ENCODE measurements at places on chromosomes 2 and 18.

DNA sequence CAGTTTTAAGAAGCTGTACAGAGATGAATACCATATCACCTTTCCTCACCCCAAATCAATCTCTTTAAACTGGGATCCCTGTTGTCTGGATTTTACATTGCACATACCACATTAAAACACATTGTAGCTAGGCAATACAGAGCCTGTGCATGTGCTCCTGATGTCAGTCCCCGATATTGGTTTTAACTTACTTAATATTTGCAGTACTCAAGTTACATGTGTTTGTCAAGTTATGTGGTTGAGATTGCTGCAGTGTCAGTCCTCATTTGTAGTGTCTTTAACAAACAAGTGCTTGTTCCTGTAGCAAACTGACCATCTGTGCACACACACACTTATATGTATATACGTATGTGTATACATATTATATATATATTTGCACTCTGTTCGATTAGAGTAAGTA lies 10.4 kb upstream of the UBE2E3 start:
- no peak for DNase-seq

- DNase-seq = no peak
Measured at GRCh38 chr2:20542746-20543468, 96.0 kb downstream of the RHOB start.

GRCh38 chr2:229124136-229124535 lies 147.0 kb downstream of the PID1 start:
- DNase-seq = no peak

DNA sequence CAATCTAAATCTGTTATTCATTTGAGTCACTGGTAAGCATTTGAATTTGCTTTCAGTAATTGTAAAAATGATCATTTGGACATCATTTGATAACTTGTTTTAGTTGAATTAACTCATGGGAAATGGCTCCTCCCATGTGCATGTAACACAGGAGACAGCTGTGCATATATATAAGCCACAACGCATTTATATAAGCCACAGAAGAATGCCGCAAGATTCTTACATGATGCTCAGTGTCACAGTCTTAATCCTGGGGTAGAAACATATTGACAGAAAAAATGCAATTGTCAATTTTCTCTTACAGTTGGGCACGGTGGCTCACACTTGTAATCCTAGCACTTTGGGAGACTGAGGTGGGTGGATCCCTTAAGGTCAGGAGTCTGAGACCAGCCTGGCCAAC lies 13.3 kb upstream of the IAH1 start:
- no peak for DNase-seq

DNA sequence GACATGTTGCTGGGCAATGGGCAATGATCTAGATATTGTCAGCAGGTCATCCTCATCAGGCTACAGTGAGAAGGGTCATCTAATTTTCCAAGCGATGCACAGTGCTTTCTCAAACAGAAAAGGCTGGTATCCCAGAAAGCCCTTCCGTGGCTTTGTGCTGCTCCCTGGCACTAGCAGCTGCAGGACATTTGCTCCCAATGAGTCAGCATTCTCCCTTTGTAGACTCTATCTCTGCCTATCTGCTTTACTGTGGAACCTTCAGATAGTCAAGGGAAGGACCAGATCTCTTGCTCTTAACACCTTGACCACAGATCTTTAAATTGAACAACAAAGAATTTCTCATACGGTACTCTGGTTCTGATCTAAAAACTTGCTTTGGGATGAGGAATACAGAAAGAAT lies 101.4 kb downstream of the CDH2 start:
- no peak for DNase-seq

GRCh38 chr18:24975496-24976372 lies 376.2 kb downstream of the ZNF521 start:
- no peak for DNase-seq

GRCh38 chr2:198809976-198810375 lies 647.8 kb downstream of the SATB2 start:
- DNase-seq = no peak

DNA sequence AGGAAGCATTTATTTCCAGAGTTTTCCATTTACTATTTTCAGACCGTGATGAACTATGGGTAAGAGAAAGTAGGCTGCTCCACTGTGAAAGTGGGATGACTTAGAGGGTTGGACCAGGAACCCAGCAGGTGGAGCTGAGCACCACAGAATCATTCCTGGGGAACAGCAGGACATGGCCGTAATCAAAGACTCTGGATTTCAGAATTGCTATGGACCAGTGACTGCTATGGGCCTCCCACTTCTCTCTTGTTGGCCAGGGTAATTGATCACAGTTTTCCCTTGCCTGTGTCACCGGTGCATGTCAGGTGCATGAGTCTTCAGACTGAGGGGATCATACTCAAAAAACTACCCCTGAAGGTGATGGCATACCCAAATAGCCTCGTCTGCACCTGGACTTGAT lies 90.6 kb upstream of the GPC1 start:
- DNase-seq = no peak

DNA sequence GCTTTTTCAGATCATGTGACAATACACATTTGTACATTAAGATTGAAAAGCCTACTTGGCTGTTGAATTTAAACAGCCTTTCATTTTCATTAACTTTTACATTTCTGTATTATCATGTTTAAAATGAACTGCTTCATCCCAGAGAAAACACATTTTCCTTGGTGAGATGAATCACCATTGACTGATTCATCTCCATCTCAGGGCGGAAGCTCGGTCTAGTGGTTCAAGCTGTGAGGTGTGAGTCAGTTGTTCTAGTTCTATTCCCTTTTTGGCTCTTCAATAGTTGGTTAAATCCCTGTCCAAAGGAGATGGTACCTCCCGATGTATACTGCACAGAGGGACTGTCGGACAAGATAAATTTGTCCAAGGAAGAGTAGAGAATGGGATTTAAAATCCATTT lies 189.7 kb downstream of the ADCYAP1 start:
- no peak for DNase-seq

- DNase-seq = no peak
Measured at GRCh38 chr2:221203856-221204255, 368.2 kb downstream of the EPHA4 start.

GRCh38 chr18:33440060-33441043 lies at the start of gene CCDC178:
Gene CCDC178, minus strand, starts transcription at chr18:33440721. Its CDS starts 28,633 bp downstream, at chr18:33412088.
- DNase-seq = no peak

DNA sequence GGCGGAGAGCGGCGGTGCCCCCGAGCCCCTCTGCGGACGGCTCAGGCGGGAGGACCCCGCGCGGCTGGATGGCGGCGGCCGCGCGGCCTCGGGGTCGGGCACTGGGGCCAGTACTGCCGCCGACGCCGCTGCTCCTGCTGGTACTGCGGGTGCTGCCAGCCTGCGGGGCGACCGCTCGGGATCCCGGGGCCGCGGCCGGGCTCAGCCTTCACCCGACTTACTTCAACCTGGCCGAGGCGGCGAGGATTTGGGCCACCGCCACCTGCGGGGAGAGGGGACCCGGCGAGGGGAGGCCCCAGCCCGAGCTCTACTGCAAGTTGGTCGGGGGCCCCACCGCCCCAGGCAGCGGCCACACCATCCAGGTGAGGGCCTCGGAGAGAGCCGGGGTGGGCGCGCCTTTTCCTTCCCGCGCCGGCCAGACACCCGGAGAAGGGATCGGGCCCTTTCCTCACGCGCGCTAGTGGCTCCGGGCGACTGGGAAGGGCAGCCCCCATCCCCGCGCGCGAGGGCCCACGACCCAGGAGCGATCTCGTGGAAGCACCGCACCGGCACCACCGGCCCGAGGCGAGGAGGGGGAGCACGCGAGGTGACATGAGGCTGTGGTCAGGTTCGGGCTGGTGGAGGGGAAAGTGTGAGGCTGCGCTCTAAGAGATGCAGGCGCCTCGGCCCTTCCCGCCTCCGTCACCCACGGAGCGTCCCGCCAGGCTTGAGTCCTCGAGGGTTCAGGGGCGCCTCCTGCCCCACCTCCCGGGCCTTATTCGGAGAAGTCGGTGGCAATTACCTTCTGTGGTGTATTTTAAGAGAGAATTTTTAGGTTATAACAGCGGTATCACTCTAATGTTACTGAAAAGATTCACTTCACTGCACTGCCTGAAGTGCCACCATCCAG lies 607 bp downstream of the LAMA3 start:
- no peak for DNase-seq

- no peak for DNase-seq
Measured at GRCh38 chr2:45328264-45328870, 282.7 kb downstream of the SRBD1 start.

GRCh38 chr2:222671259-222672067 lies at the start of gene MOGAT1:
Gene MOGAT1, plus strand, starts transcription at chr2:222671658. Its CDS starts 128 bp downstream, at chr2:222671786.
- DNase-seq = no peak

DNA sequence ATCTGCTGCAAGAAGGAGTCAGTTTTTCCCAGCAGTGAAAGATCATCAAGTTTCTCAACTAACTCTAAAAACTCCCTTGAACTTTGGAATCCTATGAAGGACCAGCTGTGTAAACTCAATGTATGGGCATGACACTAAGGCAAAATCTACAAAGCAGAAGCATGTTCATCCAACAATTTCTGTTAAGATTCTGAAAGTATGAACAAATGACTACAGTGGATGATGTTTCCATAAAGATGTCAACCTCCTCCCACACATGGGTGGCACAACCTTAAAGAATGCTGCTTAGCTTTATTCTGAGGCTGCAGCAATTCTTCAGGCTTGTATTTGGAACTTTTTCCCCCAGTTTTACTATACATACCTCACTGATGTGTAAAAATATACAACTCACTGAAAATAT lies 47.2 kb downstream of the WDR33 start:
- no peak for DNase-seq

DNA sequence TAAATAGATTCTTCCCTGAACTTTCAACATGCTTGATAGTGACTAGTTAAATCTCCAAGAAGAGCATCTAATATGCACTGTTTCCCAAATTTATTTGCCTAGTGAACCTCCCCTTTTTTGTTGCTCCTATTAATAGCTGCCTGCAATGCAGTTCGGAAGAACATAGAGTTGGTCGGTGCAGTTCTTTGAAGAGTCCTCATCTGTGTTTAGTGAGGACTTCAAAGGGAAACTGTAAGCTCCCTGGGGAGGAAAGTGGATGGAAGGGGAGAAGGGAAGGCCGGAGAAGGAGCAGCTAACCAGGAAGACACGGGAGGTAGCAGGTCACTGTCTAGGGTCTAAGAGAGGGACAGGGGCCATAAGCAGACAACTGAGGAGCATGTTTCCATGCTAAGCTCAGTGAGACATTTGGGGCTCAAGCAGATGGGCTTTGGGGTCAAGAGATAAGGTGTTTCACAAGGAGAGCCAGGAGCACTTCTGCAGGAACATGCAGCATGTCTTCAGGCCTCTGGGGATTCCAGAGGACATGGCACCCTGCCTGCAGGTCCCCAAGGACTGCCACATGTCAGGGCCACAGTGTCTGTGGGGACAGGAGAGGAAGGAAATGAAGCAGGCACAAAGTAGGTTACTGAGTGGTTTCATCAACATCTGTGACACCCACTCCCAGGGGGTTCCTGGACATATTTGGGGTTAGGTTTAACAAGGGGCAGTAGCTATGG lies 48.7 kb upstream of the ANXA4 start:
- DNase-seq = no peak

DNA sequence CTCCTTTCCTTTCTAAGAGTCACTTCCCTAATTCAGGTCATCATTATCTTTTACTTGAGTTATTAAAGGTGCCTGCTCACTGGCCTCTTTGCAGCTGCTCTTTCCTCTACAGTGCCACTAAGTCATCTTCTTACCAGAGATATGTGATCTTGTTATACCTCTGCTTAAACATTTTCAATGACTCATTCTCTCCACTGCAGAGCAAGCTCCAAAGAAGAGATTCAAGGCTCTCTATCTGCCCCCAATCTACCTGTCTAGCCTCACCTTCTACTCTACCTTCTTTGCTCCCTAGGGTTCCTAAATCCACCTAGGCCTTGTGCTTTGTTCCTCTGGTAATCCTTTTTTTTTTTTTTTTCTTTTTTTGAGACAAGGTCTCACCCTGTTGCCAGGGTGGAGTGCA lies 3.1 kb downstream of the ARHGEF33 start:
- no peak for DNase-seq

DNA sequence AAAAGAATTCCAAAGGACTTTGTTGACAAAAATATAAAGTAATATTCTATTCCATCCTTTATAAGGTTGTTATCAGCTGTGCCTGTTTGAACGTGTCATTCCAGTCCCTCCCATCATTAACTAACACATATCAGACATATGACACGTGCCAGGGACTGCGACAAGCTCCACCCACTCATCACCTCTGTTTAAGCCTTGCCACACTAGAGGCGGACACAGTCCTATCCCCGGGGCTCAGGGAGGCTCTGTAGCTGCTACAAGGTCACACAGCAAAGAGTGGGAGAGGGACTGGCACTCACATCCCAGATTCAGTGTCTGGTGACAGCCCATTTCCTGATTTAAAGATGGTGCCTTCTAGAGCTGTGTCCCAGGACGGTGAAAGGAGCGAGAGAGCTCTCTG lies 30.0 kb downstream of the TBC1D8 start:
- no peak for DNase-seq

DNA sequence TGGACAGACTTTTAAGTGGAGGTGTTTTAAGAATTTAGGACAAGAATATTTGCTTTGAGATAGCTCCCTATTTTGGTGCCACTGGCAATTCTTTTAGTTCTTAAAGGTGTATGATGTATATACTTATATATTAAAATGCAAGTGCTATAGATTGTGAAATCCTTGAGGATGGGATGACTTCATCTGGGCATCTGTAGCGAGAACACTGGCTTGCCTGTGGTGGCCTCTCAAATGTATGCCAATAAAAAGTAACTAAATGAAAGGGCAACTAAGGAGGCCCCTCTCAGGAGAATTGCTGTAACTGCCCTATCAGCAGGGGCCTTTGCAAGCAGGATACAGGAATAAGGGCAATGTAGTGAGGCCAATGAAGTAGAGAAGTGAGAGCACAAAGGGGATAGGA lies 2.6 kb upstream of the THUMPD2 start:
- DNase-seq = no peak

GRCh38 chr2:123040506-123040905 lies 984.6 kb upstream of the CNTNAP5 start:
- no peak for DNase-seq

DNA sequence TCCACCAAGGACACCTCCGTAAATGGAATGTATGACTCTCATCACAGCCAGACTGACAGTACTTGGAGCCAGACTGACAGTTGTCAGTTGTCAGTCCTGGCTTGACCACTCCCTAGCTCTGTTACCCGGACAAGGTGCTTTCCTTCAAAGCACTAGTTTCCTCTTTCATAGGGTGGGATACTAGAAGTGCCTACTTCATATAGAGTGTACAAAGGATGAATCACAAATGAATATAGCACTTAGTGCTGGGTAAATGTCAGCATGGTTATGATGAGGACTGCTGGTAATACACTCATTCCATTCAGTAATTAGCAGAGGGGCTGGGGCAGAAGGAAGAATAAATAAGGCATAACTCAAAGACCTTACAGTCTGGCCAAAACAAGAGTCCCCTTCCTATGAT lies 91.4 kb downstream of the ARL4C start:
- DNase-seq = no peak

DNA sequence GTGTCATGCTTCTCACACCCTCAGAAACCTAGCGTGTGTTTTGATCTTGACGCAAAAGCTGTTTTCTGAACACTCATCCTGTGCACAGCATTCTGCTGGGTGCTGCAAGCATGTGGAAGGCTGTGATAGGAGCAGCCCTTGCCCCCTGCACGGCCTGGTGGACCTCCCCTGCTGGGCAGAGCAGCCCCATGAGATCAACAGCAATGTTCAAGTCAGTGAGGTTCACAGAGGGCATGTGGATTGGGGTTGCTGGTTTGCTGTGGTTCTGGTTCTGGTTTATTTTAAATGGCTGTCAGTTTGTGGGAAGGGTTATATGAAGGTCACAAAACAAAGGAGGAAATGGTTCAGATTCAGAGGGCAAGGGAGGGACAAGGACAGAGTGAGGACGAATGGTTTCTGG lies 71.3 kb downstream of the SOWAHC start:
- DNase-seq = no peak
